Posterior cingulate gyrus (tissue), 11 donors: ENCODE measurements at places on chromosomes 4 and X.

- no peak for DNase-seq
Observed at GRCh38 chr4:123843137-123843536, 446.5 kb downstream of the SPRY1 start.

DNA sequence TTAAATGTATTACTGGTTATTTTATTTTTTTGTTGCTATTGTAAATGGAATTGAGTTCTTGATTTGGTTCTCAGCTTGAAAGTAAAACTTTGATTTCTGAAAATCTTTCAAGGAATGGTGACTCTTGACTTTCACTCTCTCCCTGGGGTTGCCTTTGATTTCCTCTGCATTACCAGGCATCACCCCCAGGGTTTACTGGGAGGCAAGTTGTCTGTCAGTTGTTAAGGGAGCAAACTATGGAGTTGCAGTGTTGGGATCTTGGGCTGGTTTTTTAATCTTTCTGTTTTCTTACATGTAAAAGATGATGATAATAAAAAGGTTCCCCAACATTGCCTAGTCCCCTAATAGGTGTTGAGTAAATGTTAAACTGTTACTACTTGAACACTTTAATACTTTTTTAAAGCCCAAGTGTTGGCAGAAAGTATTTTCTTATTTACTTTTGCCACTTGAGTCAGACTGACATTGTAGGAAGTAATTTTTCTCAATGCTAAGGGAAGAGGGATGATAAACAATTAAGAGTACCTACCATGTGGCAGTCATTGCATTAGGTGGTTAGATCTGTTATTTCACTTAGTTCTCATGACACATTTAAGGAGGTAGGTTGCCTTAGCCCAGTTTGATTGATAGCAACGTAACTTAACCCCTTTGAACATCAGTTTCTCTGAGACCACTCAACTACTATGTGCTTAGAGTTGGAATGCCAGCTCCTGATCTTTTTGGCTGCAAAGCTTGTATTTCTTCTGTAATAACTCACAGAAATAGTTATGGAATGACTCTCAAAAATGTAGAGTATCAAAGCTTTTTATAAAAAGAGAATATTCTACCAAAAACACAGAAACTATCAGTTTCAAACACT is 67.1 kb downstream of the DCLK2 start:
- DNase-seq, result no peak

GRCh38 chr4:26235500-26235899 is 85.3 kb upstream of the RBPJ start:
- no peak for DNase-seq

DNA sequence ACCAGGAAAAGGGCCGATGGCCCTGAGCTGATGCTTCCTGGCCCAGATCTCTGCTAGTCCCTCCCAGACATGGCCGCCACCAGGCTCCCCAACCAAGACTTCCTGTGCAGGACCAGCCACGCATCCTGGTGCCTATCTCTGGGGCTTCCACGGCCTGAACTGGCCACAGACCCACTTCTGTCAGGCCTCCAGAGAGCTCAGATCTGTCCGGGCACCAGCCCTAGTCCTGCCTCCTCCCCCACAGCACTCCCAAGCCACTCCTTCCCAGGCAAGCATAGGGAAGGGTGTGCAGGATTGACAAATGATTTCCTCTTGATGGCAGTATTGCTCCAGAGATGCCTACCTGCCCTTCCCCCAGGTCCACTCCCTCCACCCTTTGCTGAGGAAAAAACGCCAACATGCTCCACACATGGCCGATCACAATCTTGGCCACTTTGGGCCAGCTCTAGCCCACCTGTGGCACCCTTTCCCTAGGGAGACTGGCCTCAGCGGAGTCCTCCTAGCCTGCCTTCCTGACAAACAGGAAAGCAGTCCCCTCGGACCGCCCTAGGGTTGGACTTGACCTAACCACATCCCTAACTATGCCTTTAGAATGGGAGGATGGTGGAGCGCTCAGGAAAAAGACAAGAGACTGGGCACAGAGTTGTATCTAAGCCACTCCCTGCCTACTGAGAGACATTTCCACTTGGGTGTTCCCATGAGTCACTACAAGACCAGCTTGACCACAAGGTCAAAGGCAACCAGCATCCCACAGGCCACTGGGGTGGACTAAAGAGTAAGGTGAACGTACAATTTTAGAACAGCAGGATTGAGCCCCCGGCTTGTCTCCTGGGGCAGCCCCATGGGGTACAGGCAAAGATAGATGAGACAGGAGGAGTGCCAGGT is 277.5 kb upstream of the AGTR2 start:
- peak; percentile 15 for DNase-seq

GRCh38 chr4:100347241-100347640 is 157.0 kb upstream of the DDIT4L start:
- no peak for DNase-seq

- no peak for DNase-seq
Observed at GRCh38 chrX:140343226-140343868, 161.5 kb downstream of the SOX3 start.

- DNase-seq, result no peak
Observed at GRCh38 chr4:100517864-100518341, at the start of gene EMCN. EMCN (minus strand) TSS chr4:100518022; CDS start chr4:100517914, 108 bp downstream.

- no peak for DNase-seq
Observed at GRCh38 chr4:38819569-38819968, 15.0 kb upstream of the TLR1 start.

- DNase-seq, result peak; percentile 61
Observed at GRCh38 chr4:17583941-17584340, 6.9 kb downstream of the LAP3 start.

DNA sequence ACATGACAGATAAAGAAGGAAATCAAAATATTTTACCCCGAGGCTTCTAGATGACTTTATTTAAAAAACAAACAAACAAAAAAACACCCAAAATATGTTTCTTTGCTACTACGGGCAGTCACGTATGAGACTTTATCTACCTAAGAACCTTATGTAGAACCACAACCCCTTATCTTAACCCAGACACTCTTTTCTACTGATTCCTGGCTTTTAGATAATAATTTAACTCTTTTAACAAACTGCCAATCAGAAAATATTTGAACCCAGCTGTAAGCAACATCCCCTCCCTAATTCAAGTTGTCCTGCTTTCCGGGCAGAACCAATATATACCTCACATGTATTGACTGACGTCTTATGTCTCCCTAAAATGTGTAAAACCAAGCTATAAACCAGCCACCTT is 15.4 kb downstream of the ELOVL6 start:
- no peak for DNase-seq

GRCh38 chr4:186082221-186082620 is 13.3 kb downstream of the TLR3 start:
- no peak for DNase-seq

- DNase-seq, result no peak
Observed at GRCh38 chr4:79603681-79604080, 195.7 kb upstream of the GK2 start.
